ENCODE measurements at places on chromosomes 3 and 15.

GRCh38 chr3:94305835-94306611 is 243.2 kb downstream of the NSUN3 start:
- DNase-seq: no peak

GRCh38 chr3:9951962-9952805 is at the start of gene PRRT3:
PRRT3 (minus strand) TSS chr3:9952408; CDS start chr3:9950115, 2,293 bp downstream.
- peak; percentile 39 for DNase-seq

DNA sequence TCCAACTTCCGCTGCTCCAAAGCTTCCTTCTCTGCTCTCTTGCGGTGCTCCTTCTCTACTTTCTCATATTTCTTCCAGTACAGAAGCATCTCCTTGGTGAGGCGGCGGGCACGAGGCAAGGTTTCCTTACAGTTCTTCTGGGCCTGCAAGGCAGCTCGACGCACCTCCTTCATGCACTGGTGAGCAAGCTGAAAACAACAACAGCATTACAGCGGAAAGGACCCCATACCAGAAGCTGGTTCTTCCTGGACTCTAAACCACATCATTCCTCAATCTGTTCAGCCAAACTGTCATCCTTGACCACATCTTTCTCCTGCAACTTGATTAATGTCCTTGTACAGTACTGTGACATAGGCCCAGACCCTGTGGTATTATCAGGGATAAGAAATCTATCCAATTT is 36.4 kb downstream of the INO80 start:
- DNase-seq: no peak

DNA sequence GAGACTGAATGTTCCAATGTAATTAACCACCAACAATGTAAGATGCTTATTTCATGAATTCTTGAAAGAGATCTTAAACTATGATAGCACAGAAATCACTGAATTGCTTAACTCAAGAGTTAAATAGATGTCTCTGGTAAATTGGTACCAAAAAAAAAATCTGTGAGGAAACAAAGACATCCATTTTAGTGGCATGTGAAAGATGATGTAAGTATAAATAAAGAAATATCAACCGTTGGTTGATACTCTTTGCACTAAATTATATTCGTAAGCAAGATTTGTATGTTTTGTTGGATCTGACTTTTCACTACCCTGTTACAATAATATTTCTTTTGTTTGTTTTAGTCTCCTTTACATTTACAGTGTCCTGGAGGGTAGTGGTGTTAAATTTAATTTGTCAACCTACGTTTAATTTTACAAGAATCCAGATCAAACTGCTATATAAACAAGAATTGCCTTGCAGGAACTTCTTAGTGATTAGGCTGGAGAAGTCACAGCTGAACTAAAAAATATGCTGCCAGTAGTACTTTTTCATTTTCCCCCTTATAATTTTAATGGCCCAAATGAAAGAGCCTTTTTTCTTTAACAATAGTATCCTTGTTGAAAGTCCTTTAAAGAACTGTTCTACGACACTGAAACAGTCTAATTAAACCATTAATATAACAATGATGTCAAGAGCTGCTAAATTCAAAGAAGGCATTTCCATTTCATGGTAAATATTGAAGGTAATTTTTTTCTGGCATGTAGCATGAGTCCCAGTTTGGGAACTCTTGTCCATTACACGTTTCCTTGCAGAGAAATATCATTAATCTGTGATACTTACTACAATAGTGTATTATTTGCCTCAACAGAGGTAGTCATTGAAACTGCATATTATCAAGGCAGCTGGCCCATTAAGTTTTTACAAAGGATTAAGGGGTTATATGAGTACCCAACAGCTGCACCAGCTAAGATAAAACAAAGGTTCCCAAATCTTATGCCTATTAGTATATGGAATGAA is 109.6 kb upstream of the PHLDB2 start:
- no peak for DNase-seq

DNA sequence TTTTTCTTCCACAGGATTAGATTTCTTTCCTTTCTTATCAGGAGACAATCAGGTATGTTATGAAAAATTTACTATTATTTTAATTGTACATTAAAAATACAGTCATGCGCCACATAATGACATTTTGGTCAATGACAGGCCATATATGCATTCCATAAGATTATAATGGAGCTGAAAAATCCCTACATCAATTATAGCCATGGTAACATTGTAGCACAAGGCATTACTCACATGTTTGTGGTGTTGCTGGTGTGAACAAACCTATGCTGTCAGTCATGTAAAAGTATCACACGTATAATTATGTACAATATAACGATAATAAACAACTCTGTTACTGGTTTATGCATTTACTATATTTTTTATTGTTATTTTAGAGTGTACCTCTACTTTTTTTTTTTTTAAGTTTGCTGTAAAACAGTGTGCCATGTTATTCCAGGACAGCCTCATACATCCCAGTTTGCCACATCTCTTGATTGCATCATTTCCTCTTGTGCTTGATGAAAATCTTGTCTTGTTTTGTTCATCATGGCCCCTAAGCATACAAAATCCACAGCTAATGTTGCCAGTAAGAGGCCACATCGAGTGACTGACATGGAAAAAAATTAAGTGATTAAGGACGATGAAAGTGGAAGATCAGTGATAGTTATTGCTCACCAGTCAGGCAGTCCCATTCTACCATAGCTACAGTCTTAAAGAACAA is 21.4 kb downstream of the CALML4 start:
- no peak for DNase-seq

- DNase-seq: no peak
Measured at GRCh38 chr3:64848822-64849221, 161.0 kb upstream of the ADAMTS9 start.

GRCh38 chr3:99246010-99246654 is 344.6 kb upstream of the DCBLD2 start:
- DNase-seq: peak; percentile 56

DNA sequence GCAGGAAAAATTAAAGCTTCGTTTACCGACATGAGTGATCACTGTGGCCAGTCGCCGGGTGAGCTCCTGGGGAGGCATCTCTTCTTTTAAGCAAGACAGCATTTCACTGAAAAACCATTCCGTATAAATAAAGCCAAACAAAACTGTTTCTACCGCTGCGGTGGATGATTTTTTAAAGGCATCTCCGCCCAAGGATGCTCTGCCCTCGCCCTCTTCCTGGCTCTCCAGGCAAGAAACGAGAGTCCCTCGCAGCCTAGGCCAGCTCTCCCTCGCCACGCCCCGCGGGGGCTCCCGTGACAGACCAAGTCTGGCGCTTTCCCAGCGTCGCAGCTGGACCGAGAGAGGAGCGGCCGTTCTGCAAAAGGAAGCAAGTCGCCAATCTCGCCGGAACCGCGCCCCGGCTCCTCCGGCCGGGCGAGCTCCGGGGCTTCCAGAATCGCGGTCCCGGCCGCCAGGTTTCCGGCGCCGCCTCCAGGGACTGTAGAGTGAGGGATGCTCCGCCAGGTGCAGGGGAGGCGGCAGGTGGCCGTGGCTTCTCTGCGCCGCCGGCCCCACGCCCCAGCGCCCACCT is 458 bp downstream of the MCF2L2 start:
- DNase-seq: peak; percentile 37

DNA sequence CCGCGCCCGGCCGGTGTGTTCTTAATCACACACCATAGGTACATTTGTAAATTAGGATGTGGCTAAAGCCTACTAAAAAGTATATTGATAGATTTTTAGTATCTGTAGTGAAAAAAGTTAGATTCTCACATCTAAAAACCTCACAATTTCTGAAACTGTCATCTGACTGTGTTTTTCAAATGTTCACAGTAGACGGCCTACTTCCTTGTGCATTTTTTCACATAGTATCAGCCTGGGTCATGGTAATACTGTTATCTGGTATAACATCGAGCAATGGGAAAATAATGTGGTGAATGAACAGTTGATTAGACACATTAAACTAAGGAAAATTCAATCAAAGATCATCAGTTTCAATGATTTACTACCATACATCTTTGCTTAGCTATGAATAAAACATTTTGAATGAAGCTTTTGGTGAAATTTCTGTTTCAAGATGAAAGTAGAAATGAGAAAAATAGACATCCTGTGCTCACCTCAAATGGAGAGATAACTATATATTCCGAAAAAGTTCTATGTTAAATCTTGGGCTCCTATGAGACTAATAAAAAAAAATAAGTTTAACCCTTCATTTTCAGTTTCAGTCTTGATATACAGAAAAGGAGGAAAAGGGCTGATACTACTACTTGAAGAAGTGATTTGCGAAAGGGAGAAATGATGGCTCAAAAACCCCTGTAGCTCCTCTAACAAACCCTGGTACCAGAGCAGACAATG is 262.7 kb downstream of the ZBTB20 start:
- no peak for DNase-seq

DNA sequence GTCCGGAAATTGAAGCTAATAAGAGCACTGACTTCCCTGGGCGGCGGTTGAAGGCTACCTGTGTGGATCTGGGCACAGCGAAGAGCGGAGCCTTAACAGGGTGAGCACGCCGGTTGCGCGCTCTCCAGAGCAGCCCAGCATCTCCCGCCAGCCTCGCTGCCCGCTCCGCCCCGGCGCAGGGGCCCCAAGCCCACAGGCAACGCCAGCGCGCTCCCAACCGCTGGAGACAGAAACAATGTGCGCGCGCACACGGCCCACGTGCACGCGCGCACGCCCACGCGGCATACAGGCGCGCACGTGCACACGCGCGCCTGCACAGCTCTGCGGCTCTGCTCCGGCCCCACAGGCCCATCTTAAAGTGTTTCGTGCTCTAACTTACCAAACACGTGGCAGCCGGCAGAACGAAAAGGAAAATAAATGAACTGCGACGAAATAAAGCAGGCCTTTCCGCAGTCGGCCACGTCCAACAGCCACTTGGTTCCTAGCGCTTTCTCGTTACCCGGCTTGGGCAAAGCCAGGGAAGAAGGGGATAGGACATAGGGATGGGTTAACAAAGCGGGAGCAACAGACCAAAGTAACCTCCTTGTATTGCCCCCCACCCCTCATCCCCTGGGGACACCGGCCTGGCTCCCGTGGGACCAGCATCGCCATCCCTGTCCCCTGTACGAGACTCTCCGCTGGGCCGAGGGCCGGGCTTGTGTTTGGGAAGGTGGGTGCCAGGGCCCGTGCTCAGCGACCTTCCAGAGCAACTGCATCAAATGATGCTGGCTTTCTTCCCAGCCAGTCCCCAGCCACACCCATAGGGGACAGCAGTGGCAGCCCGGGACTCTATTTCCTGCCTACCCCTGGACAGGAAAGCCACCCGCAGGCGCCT is 203.7 kb downstream of the ABHD5 start:
- DNase-seq: peak; percentile 45

DNA sequence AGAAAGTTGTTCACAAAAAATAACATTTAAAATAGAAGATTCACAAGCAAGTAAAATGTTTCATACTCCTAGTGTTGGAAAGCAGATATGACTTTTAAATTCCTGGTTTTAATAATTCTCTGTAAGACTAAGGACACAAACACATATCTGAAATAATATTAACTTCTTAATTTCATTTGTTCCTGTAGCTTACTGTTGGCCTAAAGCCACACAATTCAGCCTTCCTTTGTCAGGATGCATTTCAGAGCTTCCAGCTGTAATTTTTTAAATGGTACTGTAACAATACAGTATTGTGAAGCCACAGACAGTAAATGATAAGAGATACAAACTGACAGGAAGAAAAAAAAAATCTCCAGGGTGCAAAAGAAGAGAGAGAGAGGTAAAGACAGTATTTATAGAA is 84.2 kb downstream of the TMCC1 start:
- no peak for DNase-seq

DNA sequence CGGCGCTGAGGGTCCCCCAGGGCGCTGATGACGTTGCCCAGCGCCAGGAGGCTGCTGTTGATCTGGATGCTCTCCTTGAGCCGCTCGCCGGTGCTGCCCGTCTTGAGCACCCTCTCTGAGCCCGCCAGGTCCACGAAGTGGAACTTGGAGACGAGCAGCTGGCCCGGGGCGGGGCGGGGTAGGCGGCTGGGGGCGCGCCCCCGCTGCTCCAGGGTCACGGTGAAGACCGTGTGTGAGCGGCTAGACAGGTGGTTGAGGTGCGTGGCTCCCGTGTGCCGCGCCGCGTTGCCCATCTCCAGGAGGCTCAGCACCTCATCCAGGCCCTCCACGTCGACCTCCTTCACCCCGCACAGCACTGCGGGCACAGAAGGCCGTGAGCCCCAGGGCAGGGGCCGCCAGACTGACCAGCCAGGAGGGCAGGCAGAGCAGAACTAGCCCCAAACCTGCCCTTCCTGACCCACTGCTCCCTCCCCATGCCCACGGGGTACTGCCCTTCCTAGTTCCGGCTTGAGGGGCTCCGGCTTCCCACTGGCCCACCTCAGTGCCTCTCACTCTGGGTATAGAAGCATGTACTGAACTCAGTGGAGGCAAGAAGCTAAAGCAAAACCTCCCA is 6.1 kb downstream of the KIF7 start:
- DNase-seq: no peak

- peak; percentile 14 for DNase-seq
Measured at GRCh38 chr3:106811376-106811775, 565.9 kb upstream of the CCDC54 start.

GRCh38 chr3:142809259-142809658 is 79.6 kb downstream of the PCOLCE2 start:
- no peak for DNase-seq

Data from RWPE1 (cell line).